Stimulated activated CD8-positive, alpha-beta memory T cell treated with anti-CD3 and anti-CD28 coated beads, Interleukin-4, amount 100 ng/mL, for 1 hour (primary cell): ENCODE measurements at places on chromosomes 2 and 18.

- no peak for DNase-seq
Measured at GRCh38 chr2:200056105-200056504, 100.7 kb downstream of the MAIP1 start.

GRCh38 chr18:49879271-49879580 is 65.9 kb upstream of the ACAA2 start:
- no peak for DNase-seq

DNA sequence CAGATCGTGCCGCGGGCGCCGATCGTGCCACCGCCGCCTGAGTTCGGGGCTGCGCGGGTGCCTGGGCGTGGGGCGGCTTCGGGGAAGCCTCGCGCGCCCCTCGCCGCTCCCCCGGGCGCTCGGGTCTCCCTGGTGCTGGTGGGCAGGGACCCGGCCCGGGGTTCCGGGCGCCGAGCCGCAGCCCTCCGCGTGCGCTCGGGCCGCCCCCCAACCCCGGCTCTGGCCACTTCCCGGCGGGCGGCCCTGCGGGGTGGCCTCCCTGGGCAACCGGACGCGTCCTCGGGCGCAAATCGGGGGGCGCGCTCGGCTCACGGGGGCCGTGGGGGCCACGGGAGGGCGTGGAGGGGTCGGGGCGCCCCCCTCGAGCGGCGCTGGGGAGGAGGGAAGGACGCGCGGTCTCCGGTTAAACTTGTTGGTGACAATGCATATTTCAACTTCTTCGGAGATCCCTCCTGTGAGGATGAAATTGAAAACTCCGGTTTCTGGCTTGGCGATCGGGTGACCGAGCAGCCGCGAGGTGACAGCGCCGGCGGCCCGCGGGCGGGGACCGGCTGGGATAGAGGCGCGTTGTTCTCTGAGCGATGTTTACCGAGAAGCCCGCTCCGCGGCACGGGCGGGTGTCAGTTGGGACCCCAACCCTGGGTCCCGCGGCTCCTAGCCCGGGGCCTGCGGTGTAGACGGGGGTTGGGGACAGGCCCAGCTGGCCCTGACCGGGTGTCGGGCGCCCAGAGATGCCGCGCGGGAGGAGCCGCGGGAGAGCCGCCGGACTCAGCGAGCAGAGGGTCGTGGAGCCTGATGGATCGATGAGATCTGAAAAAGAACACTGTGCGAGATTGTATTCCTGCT is 676 bp downstream of the SH3BP4 start:
- no peak for DNase-seq

DNA sequence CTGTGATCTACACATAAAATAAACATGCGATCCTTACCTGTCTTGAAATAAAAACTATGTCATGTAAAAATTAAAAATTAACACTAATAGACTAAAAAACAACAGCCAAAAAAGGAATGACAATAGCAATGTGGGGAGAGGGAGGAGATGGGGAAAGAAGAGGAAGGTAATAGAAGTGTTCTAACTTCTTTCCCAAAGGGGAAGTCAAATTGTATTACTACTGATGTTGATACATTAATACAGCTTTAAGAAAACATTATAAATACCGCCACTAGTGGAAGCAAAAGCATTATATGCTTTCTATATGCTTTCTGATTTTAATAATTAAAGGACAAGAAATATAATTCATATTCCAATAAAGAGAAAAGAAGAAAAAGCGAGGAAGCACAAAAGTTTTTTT is 22.2 kb downstream of the ZNF516 start:
- no peak for DNase-seq

DNA sequence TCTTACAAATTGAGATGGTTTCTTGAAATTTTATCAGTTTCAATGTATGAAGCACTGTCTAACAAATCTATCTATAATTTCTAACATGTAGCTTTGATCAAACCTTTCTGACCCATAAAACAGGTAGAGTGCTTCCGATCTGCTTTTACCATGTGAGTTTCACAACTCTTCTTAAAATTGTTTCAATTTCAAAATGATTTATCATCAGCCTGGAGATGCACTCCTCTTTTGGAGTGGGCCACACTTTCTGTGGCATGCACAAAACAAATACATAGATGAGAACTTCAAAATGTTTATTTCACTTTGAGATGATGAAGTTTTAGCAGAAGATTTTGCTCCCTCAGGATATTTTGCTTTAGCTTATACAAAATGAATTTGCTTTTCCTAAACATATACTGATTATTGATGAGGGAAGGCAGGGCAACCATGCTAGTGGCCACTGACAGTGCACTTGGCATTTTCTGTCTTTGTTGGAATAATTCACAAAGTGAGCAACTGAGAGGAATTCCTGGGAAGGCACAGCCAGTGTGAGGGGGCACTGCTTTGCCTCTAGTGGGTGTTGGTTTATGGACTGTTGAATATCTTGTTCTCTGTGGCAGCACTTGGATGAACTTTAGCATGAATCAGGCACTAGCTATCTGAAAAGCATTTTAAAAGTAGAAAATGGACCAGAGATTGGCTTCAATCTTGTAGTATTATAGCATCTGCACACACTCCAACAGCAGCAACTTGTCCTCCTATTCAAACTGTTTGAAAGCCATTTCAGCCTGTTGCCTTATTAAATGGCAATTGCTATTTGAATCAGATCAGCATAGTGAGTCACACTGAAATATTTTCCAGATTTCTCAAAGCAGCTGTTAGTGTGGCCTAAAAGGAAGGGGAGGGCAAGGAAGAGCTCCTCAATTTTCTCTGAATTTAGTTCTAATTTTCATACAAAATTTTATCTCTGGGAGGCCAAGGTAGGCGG is 193.2 kb downstream of the CCDC85A start:
- no peak for DNase-seq

GRCh38 chr18:10298346-10298745 is 156.1 kb upstream of the APCDD1 start:
- no peak for DNase-seq

GRCh38 chr18:60096428-60096827 is 196.6 kb downstream of the PMAIP1 start:
- DNase-seq: no peak

DNA sequence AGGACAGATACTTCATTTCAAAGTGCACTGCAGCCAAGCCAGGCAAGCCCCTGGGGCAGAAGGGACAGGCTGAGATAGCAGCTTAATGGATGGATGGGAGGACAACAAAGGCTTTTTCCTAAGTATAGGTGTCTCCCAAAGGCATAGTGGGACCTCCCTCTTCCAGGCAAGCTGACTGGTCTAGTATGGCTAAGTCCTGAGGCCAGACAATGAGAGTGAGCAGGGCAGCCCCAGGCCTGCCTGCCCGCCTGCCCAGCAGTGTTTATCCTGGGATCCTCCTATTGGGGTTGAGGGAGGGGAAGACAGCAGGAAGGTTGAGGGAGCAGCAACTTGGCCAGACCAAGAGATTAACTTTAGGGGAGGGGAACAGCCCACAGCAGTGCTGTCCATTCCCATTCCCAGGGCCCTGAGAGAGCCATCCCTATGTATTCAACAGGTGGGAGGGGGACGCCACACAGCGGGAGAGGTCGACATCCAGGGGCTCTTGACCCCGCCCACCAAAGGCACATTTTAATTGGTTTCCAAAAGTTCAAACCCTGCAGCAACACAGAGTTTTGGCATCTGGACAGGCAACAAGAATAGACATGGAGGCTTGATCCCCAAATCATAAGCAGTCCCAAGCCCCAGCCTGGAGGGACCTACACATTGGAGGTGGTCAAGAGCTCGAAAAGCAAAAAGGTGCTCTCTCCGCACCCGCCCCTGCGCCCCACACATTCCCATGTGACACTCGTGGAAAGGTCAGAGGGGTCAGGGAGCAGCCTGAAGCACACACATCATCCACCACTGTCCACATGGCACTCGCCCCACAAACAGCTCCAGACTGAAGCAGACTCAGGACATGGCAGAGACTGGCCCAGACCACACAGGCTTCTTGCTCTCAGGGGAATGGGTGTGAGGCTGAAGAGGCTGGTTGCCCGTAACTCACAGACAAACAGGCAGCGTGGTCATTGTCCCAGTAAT is 2.9 kb upstream of the SFXN5 start:
- no peak for DNase-seq

- no peak for DNase-seq
Measured at GRCh38 chr2:217922101-217923006, 80.4 kb downstream of the TNS1 start.

DNA sequence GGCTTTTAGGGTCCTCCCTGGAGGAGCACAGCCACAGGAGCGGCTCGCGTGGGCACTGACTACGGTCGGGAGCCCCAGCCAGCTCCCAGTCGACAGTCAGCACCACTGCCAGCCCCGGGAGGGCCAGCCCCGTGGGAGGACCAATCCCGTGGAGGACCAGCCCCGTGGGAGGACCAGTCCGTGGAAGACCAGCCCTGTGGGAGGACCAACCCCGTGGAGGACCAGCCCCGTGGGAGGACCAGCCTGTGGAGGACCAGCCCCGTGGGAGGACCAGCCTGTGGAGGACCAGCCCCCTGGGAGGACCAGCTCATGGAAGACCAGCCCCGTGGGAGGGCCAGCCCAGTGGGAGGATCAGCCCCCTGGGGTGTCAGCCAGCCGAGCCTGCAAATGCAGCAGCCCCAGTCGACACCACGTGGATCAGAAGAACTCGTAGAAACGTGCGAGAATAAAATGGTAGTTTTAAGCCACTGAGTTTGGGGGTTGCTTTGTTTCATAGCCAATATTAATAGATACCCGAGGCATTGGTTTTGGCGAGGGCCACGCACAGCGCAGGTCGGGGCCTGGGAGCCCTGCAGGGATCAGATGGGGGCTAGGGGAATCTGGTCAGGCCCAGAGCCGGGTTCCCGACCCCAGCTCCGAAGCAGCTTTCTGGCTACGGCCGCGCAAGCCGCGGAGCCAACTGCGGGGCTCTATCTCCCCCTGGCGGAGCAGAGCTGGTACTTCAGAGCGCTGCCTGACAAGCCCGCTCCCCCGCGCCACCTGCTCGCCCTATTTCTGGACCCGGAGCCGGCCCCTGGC is 73.0 kb downstream of the TEX51 start:
- peak; percentile 27 for DNase-seq

DNA sequence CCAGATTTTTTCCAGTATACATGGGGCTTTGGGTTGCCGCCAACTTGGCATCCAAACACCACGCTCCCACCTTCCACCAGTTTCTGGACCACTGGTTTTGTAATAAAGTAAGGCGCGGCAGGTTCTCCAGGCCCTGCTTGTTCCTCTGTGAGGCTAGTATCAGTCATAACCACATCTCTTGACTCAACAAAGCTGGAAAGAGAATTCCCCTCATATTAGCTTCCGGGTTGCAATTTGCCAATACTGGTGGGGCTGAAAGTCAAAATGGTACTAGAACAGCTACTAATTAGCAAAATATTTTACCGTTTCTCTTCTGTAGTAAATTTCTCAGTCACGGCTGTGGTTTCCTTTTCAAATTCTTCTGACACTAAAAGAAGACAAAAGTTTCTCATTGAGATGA is 25.0 kb downstream of the TTN start:
- DNase-seq: no peak

DNA sequence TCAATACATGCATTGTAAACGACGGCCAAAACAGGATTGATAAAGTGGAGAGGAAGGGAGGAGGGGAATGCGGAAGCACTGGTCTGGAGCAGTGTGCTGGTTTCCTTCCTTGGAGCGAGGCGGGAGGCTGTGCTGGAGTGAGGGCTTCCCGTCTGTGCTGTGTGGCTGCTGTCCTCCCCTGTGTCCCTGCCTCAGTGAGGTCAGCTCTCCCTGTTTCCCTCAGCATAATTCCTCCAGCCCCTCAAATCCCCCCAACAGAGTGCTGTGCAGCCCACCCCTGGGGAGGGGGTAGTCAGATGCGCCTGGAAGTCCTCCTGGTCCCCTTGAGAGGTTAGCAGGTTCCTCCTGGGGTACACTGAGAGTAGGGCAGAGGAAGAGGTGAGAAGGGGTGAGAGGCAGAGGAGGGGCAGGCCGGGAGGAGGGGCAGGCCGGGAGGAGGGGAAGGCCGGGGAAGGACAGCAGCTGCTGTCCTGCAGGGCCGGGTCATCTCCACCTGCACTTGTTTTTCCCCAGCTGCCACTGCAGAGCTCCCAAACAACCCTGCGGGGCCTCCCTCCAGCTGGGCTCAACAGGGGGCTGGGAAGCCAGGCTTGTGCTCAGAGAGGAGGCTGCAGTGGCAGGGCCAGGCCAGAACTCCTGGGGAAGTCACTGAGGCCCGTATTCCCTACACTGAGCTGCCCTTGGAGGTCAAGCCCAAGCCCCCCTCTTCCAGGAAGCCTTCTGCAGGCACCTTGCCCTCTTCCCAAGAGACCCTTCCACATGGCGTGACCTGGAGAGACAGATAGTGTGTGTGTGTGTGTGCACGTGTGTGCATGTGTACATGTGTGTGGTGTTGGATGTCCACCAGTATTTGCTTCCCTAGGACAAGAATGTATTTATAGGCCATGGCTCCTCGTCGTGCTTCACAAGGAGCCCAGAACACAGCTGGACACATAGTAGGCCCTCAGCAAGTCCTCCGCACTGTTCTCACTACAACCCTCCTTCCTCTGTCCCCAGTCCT is 13.2 kb upstream of the ATP6V1B1 start:
- DNase-seq: no peak

DNA sequence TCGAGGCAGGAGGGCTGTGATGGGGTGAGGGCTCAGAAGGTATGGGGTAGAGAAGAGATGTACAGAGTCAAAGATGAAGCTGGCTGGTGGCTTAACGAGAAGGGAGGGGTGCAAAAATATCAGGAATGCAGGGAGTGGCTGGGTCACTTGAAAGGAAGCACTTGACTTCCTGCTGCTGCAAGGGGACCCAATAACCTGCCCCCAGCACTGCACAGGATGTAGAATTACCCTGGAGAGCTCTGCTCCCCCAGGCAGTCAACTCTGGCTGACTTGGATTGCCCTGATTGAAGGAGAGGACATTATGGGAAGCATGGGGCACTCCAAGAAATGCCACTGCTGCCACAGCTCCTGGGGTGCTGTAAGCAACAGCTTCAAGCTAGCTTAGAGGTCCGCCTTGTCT is 41.8 kb downstream of the CFAP221 start:
- DNase-seq: no peak

DNA sequence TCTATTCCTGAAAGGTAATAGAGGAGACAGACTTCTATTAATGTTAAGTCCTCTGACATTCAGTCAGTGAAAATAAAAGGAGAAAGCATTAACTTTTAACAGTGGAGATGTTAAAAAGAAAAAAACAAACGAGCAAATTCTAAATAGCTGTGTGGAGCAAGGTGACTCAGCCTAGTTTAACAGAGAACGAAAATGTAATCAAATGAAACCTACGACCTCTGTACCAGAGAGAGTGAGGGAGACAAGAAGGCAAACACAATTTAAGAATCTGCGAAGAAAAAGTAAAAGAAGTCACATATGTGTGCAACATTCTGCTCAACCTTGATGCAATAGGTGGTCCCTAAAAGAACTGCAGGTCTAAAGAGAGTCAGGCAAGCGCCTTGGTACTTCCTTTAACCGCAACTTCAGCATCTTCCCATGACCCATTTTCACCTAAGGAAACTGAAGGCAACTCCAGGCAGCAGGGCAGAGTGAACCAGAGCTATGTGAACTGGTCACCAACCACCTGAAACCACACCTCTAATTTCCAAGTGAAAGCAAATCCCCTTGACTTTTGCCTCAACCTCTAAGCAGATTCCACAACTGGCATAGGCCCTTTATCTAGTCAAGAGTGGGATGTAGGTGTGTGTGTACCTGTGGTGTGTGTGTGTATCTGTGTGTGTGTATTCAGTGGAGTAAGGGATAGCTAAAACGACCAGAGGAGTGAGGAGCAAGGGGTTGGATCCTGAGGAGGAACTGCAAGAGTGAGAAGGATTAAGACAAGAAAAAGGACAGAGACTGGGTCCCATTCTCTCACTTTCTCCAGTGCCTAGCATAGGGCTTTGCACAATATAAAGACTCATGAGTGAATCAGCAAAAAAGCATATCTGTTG is 43.0 kb downstream of the FIGN start:
- no peak for DNase-seq

- DNase-seq: no peak
Measured at GRCh38 chr2:114688241-114688640, 245.8 kb downstream of the DPP10 start.
